Cardiac atrium fibroblast (primary cell): ENCODE measurements at places on chromosomes 5 and 9. TPM values are rescaled to one million over a fixed set of nuclear protein-coding genes. Genes with fewer than 3 reads are reported as not detected.

ATOSB gene
- 25.5 and 28.5 TPM in 2 replicates for total RNA-seq

PLEKHG4B gene
- total RNA-seq, result not detected in 2 replicates

TYRP1 gene
- 0.32 TPM in 1 of 2 replicates, not detected in the other for total RNA-seq

ITGA2 gene
- 4.9 and 10.5 TPM in 2 replicates for total RNA-seq

PCDHGB4 gene
- total RNA-seq, result 14.1 and 16.8 TPM in 2 replicates

HTR1A gene
- total RNA-seq, result not detected in 2 replicates

RAD50 gene
- total RNA-seq, result 6.7 and 8.6 TPM in 2 replicates

LCN1 gene
- total RNA-seq, result not detected in 2 replicates

LOX gene
- total RNA-seq, result 226 and 304 TPM in 2 replicates

LHX3 gene
- not detected in 2 replicates for total RNA-seq

SNAPC4 gene
- total RNA-seq, result 6.5 and 8.1 TPM in 2 replicates

PCDHGA10 gene
- 3.4 and 5.0 TPM in 2 replicates for total RNA-seq

SLCO4C1 gene
- under 0.01 TPM in 1 of 2 replicates, not detected in the other for total RNA-seq

BAAT gene
- total RNA-seq, result 0.16 TPM in 1 of 2 replicates, not detected in the other

SPRY4 gene
- 42.0 and 63.2 TPM in 2 replicates for total RNA-seq

RGS7BP gene
- 0.36 TPM in 1 of 2 replicates, not detected in the other for total RNA-seq

TEX48 gene
- not detected in 2 replicates for total RNA-seq

TLR4 gene
- 28.2 and 29.8 TPM in 2 replicates for total RNA-seq

SLC22A4 gene
- total RNA-seq, result 1.4 and 5.2 TPM in 2 replicates

RALGDS gene
- 30.5 and 32.1 TPM in 2 replicates for total RNA-seq

PRLR gene
- total RNA-seq, result 0.81 TPM in 1 of 2 replicates, not detected in the other

HAVCR2 gene
- not detected in 2 replicates for total RNA-seq

OBP2B gene
- not detected in 2 replicates for total RNA-seq

COMMD10 gene
- 22.6 and 22.7 TPM in 2 replicates for total RNA-seq

SPINK9 gene
- not detected in 2 replicates for total RNA-seq

SPINK1 gene
- total RNA-seq, result not detected in 2 replicates

BTNL8 gene
- total RNA-seq, result not detected in 2 replicates

PCDHB16 gene
- total RNA-seq, result 0.54 TPM in 1 of 2 replicates, not detected in the other

ACOT12 gene
- total RNA-seq, result 0.72 TPM in 1 of 2 replicates, not detected in the other

TRIM36 gene
- 0.32 TPM in 1 of 2 replicates, not detected in the other for total RNA-seq

CEL gene
- 0.16 and 0.36 TPM in 2 replicates for total RNA-seq

CAPSL gene
- not detected in 2 replicates for total RNA-seq

ANKRD34B gene
- not detected in 2 replicates for total RNA-seq

AUH gene
- total RNA-seq, result 8.7 and 21.8 TPM in 2 replicates

DUSP1 gene
- 358 and 575 TPM in 2 replicates for total RNA-seq

NR2F1-AS1 gene
- 19.0 and 36.8 TPM in 2 replicates for total RNA-seq

CER1 gene
- not detected in 2 replicates for total RNA-seq

FEM1C gene
- total RNA-seq, result 16.1 and 33.0 TPM in 2 replicates

EPB41L4B gene
- total RNA-seq, result 0.90 and 1.8 TPM in 2 replicates

KIF12 gene
- total RNA-seq, result not detected in 2 replicates

DOCK8 gene
- 0.32 and 0.36 TPM in 2 replicates for total RNA-seq

TICAM2 gene
- under 0.01 and 1.8 TPM in 2 replicates for total RNA-seq

DMRTA1 gene
- not detected in 2 replicates for total RNA-seq

NR4A3 gene
- total RNA-seq, result under 0.01 and 0.97 TPM in 2 replicates

PMPCA gene
- 38.5 and 44.6 TPM in 2 replicates for total RNA-seq

CCL27 gene
- not detected in 2 replicates for total RNA-seq

TIGD6 gene
- 2.9 and 3.4 TPM in 2 replicates for total RNA-seq

ADGRD2 gene
- total RNA-seq, result not detected in 2 replicates

GHR gene
- 4.0 and 5.2 TPM in 2 replicates for total RNA-seq

DNM1 gene
- 0.49 and 0.54 TPM in 2 replicates for total RNA-seq

PRRX2 gene
- total RNA-seq, result 2.2 and 8.3 TPM in 2 replicates

SNCAIP gene
- total RNA-seq, result 0.65 TPM in 1 of 2 replicates, not detected in the other

SPATA31D1 gene
- not detected in 2 replicates for total RNA-seq

HK3 gene
- 0.65 TPM in 1 of 2 replicates, not detected in the other for total RNA-seq

ZNF454 gene
- 1.1 and 1.9 TPM in 2 replicates for total RNA-seq
